Activated naive CD8-positive, alpha-beta T cell treated with anti-CD3 and anti-CD28 coated beads, Interleukin-2, amount 10 ng/mL, durations not matched to agents 7 days and 5 days (primary cell): ENCODE measurements at places on chromosomes 4 and X.

GRCh38 chr4:108114503-108114902 lies 54.2 kb downstream of the LEF1 start:
- DNase-seq = no peak

- DNase-seq = no peak
These were observed 71.0 kb downstream of the RAPGEF2 start for GRCh38 chr4:159173886-159174285.

- DNase-seq = no peak
These were observed 51.7 kb downstream of the TIGD2 start for GRCh38 chr4:89162987-89163386.

DNA sequence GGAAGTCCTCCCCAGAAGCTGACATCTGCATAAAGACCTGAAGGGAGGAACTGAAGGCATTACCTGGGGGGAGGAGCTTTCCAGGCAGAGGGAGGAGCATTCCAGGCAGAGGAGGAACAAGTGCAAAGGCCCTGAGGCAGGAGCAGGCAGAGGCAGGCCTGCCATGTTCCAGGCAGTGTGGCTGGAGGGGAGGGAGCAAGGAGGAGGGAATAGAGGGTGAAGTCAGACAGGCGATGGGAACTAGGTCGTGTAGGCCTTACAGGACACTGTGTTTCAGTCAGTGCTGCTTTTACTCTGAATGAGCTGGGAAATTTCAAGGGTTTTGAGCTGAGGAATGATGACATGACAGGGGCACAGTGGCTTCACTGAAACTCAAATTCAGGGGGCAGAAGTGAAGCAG lies 292.7 kb downstream of the BCOR start:
- DNase-seq = no peak

DNA sequence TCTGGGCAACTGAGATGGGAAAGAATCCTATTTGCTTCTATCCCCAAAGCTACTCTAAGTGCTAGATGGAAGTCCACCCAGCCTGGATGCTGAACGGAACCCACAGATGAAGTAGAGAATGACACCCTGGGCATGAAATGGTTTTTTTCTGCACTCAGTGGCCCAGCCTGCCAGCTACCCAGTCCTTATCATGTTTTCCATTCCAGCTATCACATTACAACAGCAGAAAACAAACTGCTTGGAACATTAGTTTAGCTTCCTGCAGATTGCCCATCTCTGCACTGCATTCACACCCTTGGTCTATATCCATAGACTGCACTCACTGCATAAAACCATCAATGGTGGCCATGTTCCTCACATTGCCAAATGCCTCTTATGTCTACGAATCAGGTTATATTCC lies 79.1 kb downstream of the NYX start:
- no peak for DNase-seq

GRCh38 chr4:71253545-71253944 lies 85.3 kb upstream of the SLC4A4 start:
- no peak for DNase-seq

- DNase-seq = no peak
These were observed 178.7 kb upstream of the EMCN start for GRCh38 chr4:100696531-100696930.

DNA sequence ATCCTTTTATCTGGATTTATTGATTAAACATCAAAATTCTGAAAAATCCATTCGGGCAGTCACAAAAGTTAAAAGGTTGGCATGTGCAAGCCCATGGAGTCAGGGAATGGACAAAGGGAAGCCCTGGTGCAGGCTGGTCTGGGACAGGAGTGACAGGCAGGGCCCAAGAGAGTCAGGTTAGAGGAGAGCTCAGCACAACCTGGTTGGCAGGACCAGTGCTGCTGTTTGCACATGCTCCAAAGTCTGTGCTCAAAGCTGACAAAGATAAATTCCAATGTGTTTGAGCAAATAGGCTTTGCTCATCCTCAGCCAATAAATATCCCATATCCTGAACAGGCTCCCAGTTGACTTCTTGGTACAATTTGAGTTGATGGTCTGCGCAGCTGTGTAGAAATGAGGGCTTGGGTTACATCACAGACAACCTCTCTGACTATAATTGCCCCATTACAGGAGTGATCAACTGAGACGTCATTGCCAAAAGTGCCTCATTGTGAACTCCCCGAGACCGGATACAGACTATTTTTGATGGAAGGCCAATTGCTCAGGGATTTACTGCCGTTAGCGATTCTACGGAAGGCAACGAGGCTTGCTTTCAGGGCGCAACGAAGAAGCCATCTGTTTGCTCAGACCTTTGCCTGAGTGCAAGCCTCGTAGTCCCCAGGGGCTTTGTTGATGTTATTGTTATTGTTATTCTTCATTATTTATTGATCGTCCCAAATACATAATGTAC lies 1008.1 kb upstream of the TENM3 start:
- no peak for DNase-seq

GRCh38 chrX:14359316-14359715 lies 170.0 kb upstream of the GLRA2 start:
- DNase-seq = no peak

- DNase-seq = no peak
These were observed 345.9 kb downstream of the FSTL5 start for GRCh38 chr4:161817914-161818313.

- DNase-seq = no peak
These were observed 113.8 kb upstream of the WDR17 start for GRCh38 chr4:175951794-175952193.

GRCh38 chrX:15973299-15973698 lies 118.7 kb upstream of the AP1S2 start:
- DNase-seq = no peak

- DNase-seq = no peak
These were observed 491 bp downstream of the ARHGEF6 start for GRCh38 chrX:136780241-136780640.
